ENCODE measurements at places on chromosomes 12 and 14.

- no peak for DNase-seq
These were observed 2.7 kb upstream of the BEST3 start for GRCh38 chr12:69701826-69702225.

DNA sequence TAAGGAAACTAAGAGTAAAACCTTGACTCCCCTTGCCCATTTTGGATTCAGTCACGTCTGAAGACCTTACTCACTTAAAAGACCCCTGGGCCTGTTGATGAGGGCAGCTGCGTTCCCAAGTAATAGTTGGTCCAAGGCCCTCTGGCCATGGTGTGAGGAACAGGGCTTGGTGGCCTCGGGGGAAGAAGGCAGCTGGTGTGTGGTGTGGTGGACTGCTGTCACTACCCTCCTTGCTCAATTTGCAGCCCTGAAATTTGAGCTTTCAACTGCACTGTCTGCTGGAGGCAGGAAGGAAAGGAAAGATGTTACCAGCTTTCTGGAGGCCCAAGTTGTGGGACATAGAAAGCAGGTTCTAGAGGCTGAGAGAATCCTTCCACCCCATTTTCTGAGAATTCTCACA lies 128.2 kb downstream of the SLC38A6 start:
- DNase-seq: no peak

DNA sequence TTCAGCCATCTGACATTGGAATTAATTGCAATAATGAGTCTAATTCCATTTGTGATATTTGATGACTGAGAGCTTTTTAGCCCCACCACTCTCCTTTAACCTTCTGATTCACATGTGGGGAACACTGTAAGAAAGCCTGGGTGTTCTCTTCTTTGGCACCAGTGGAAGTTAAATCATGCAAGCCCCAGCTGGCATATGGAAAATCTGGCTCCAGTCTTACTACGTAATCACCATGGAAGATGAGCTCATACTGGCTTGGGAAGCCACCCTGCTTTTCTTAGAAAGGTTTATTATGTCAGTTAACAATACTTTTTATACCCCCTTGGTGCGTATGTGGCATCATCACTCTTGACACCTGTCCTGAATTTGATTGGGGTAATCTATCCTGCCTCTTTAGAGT lies 479.3 kb downstream of the SLC16A7 start:
- no peak for DNase-seq

GRCh38 chr14:104294983-104295680 lies 156.7 kb downstream of the KIF26A start:
- no peak for DNase-seq

- DNase-seq: no peak
These were observed 60.0 kb downstream of the PPP2R5C start for GRCh38 chr14:101821528-101821927.

DNA sequence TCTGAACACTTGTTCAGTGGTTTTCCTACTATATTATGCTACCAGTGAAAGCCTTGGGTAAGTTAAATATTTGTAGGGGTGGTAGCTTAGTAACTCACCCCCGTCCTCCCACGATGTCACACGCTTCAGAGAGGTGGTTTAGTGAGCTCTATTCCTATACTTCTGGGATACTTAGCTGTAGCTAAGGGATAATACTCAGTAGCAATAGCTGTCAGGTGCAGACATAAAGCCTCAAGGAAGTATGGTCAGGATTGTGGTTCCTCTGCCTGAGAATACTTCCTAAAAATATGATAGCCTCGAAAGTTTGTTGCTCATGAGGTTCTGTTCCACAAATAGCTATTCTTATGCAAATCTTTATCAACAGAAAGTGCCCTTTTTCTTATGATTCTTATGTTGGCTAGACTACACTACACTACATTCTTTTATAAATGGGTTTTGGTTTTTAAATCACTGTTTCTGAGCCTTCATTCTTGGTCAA lies 11.9 kb downstream of the DLST start:
- no peak for DNase-seq

GRCh38 chr12:109624467-109624866 lies 50.9 kb downstream of the MVK start:
- DNase-seq: no peak

GRCh38 chr14:95237121-95237957 lies 80.0 kb upstream of the DICER1 start:
- no peak for DNase-seq

- no peak for DNase-seq
These were observed 514.7 kb downstream of the AACS start for GRCh38 chr12:125579916-125580315.

DNA sequence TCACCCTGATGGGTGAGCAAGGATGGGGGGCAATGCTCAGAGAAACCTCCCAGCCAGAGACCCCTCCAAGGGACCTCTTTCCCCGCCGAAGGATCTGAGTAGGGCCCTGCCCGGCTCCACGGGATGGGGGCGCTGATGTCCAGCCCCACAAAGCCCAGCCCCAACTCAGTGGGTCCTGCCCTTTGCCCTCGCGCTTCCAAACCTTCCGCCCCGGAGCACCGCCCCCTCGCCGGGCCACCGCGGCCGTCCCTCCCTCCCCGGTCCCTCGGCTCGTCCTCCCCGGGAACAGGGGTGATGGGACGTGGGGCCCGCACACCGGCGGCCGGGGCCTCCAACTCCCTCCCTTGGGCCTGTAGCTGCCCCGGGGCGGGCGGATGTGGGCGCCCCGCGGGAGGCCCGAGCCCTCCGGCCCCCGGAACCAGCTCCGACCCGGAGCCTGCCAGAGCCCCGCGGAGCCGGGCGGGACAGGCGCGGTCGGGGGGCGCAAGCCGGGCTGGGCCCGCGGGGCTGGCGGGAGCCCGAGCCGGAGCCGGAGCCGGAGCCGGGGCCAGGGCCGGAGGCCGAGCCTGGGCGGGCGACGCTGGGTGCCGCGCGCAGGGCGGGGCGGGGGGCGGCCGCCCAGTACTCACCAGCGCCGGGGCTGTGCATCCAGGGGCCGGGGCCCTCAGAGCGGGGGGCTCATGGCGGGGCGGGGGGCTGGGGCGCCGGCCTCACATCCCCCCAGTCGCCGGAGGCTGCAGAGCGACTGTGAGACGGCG lies 386 bp downstream of the HDAC7 start:
- DNase-seq: no peak

GRCh38 chr12:73452672-73453469 lies 1084.8 kb upstream of the ATXN7L3B start:
- no peak for DNase-seq

DNA sequence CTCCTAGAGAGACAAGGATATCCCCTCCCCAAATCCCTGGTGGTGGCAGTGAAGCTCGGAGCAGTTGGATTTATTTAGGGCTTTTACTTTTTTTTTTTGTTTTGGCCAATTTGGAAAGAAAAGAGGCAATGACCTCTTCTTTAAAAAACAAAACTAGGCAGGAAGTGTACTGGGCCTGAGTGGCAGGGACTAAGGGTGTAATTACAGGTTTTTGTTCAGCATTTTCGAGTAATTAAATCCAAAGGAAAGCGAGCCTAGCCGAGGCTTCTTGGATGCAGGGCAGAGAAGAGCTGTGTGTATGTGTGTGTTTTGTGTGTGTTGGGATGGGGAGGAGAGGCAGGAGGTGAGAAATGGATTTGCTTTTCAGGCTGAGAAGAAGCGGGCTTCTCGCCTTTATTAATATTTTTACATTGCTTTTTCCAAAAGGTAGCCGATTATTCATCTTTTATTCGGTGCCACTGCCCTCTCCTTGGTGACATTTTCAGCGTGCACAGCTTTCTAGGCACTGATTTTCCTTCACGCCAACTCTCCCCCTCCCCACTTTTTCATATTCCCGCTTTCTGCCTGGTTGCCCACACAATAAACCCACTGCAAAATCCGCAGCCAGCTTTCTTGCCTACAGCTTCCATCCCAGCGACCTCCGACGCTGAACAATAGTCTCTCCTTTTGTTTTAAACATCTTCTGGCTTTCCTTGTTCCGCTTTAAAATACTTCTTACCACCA lies 8.9 kb upstream of the IRF2BPL start:
- no peak for DNase-seq

DNA sequence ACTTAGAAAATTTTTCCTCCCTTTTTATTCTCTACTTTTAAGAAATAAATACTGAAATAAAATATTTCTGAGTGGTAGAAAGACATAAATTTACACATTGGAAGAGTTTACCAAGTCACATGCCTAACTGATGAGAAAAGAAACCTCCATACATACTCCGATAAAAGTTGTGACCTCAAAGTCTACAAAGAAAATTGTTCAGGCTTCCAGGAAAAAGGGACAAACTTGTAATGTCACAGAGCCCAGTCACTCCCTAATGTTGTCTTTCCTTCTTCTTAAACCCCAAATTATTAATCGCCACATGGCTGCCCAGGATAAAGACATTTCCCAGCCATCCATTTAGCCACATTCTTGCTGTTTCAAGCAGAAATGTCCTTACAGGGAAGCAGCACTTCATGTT lies 455.3 kb downstream of the MDGA2 start:
- no peak for DNase-seq

DNA sequence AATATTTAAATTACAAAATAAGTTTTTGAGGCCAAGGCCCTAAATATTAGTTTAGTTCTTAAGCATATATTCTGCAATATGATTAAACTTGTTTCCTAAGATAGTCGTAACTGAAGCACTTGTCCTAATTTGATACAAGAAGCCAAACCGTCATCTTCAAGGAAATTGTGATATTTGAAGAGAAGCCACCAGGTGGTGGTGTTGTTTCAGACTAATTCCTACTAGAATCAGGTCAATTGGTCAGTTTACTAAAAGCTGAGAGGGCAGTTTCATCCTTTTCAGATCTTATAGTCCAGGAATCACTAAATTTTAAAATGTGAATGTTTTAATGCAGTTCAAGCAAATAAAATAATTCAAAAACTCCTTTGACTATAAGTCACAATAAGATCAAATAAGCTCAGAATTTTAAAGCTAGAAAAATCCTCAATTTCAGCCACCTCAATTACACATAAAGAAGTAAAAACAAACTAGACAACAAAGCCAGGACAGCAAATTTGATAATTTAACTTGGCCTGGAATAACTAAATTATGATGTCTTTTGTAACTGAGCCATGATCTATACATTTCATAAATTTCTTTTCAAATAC lies 7.1 kb upstream of the ARL1 start:
- no peak for DNase-seq

- DNase-seq: no peak
These were observed 41.3 kb upstream of the SYCP3 start for GRCh38 chr12:101780599-101780998.

All from stimulated activated CD4-positive, alpha-beta T cell treated with anti-CD3 and anti-CD28 coated beads, Interleukin-1b, Interleukin-23, amount 100 ng/mL, for 1 hour (primary cell).